ENCODE measurements at places on chromosomes 13 and 19.
A peak's percentile ranks its signal among the peaks of the same experiment; 100 is the strongest.

- no peak for DNase-seq
Measured at GRCh38 chr13:27022571-27023311, 148.9 kb downstream of the USP12 start.

GRCh38 chr13:112065521-112065866, 1.5 kb upstream of the SOX1 start:
- no peak for DNase-seq

DNA sequence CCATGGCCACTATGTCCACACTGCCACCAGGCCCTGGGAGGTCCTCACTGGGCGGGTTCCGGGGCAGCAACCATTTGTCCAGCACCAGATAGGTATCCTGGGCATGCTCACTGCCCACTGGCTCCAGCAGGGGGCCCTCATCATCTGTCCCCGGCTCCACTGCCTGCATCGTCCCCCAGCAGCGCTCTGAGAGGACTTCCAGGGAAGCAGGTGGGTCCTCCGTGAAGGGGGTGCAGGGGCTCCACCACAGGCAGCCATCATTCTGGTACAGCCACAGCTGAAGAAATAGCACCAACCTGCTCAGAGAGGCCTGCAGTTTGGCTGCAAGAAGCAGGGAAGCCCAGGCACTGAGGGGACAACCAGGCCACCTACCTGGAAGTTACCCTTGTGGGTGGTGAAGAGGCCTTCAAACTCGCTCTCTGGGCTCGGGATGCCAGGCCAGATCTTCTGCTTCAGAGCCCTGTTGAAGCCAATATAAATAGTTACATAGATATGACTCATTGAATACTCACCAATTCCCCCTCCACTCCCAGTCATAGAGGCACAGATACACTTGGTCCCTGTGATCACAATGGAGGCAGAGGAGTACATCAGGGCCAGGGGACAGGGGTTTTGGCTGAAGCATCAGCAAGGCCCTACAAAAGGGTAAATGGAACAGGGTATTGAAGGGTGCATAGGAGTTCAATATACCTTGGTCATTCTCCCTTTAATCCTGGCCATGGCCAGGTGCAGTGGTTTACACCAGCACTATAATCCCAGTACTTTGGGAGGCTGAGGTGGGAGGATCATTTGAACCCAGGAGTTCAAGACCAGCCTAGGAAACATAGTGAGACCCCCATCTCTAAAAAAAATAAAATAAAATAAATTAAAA, 4.1 kb downstream of the SWSAP1 start:
- peak; percentile 88 for DNase-seq

- no peak for DNase-seq
Measured at GRCh38 chr19:7596211-7596937, 711 bp downstream of the CAMSAP3 start.

GRCh38 chr19:32456406-32456805, 50.8 kb downstream of the DPY19L3 start:
- no peak for DNase-seq

- DNase-seq = no peak
Measured at GRCh38 chr13:47903836-47904235, 97.2 kb downstream of the SUCLA2 start.

DNA sequence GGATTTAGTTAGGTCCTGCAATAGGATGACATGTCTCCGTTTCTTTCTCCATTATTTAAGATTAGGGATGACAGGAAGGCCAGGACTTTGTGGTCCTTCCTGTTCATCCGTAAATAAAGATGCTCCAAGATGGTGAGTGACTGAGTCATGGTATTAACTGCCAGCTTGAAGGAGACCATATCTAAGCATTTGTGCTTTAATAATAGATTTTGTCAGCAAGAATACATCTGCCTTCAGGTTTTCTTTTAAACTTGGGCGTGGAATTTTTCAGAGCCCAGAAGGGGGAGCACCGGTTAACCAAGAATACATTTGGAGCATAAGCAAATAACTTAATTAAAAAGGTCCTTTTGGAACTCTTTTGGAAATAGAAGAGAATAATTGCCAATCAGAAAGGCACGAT, 68.2 kb downstream of the ARHGAP35 start:
- DNase-seq = no peak

GRCh38 chr13:31394506-31394905, 194.7 kb downstream of the B3GLCT start:
- DNase-seq = no peak

DNA sequence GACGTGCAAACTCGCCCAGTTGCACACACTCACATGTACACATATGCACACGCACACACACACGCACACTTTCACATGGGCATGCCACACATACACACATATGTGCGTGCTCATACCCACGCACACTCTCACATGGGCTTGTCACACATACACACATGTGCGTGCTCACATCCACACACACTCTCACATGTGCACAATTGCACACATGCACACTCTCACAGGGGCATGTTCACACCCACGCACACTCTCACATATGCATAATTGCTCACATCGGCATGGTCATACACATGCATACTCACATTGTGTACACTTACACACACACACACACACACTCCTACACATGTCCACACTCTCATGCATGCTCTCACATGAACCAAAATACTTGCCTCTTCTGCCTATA, 32.8 kb upstream of the PEPD start:
- DNase-seq = peak; percentile 18

DNA sequence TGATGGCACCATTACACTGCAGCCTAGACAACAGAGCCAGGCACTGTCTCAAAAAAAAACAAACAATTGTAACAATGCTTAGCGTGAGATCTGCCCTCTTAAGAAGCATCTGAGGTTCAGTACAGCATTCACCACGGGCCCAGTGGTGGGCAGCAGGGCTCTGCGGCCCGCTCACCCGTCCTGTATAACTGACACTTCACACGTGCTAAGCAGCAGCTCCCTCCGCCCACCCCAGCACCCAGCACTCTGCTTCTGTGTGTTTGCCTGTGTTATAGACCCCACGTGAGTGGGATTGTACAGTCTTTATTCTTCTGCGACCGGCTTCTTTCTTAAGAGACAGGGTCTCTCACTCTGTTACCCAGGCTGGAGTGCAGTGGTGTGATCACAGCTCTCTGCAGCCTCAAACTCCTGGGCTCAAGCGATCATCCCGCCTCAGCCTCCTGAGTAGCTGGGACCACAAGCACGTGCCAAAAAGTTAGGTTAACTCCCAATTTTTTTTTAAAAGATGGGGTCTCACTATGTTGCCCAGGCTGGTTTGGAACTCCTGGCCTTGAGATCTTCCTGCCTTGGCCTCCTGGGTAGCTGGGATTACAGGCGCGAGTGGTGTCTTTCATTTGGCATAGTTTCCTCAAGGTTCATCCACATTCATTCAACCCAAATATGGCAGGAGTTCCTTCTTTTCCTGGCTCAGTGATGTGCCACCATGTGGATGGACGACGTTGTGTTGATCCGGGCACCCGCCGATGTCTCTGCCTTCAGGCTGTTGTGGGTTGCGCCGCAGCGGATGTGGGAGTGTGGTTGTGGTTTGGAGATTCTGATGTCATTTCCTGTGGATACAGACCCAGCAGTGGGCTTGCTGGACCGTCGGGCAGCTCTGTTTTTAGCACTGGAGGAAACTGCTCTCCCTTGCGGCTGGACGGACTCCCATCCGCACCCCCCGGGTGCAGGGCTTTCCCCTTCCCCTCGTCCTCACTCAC, 170.0 kb downstream of the KDM4B start:
- no peak for DNase-seq

DNA sequence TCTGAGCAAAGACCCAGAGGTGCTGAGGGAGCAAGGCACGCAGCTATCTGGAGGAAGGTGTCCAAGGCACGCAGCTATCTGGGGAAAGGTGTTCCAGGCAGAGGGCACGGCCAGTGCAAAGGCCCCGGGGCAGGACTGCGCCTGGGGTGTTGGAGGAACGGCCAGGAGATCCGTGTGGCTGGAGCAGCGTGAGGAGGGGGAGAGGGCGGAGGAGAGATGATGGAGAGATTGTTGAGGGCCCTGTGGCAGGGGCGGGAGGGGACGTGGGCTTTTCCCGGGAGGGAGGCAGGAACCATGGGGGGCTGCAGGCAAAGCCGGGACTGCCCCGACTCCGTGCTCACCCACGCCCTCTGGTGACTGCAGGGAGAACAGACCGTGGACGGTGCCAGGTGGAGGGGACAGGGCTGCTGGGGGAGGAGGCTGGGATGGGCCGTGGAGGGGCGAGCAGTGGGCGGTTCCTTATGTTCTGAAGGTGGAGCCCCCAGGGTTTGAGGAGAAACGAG, 13.3 kb upstream of the MISP start:
- DNase-seq = peak; percentile 42

GRCh38 chr13:100710176-100710575, 35.6 kb upstream of the TMTC4 start:
- DNase-seq = no peak

- DNase-seq = no peak
Measured at GRCh38 chr13:74324338-74324737, 190.1 kb upstream of the KLF12 start.

DNA sequence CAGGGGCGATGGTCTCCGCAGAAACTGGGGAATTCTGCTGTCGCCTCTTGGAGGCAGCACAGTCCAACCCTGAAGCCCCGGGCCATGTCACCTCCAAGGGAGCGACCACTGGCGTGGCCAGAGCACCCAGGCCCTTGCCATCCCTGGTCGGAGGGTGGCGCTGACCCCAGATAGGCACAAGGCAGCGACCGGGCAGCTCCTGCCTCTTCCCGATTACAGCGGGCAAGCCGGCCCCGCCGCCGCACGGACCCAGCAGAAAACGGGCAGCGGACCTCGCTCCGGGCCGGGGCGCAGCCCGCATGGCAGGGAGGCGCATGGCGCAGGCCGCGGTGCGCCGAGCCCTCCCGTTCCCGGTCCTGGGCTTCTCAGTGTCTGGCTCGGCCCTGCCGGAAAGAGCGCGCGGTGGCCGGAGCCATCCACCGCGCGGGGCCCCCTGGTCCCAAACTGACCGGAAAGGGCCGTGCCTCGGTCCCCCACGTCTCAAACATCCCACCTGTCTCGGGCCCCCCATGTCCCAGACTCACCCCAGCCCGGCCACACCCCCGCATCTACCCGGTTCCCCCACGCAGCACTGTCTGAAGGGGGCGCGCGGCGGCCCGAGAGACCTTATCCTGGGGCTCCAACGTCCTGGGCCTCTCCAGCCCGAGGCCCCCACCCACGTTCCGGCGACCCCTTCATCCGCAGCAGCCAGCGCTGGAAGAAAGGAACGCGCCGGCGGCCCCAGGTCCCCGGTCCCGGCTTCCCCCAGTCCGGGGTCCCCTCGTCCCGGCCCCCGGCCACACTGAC, 727 bp downstream of the CERS1 start:
- peak; percentile 82 for DNase-seq

- no peak for DNase-seq
Measured at GRCh38 chr13:75334634-75335447, 147.1 kb downstream of the TBC1D4 start.

- no peak for DNase-seq
Measured at GRCh38 chr13:93714171-93714570, 487.6 kb downstream of the GPC6 start.

GRCh38 chr13:35473206-35473775, 3.2 kb downstream of the MAB21L1 start:
- DNase-seq = no peak

DNA sequence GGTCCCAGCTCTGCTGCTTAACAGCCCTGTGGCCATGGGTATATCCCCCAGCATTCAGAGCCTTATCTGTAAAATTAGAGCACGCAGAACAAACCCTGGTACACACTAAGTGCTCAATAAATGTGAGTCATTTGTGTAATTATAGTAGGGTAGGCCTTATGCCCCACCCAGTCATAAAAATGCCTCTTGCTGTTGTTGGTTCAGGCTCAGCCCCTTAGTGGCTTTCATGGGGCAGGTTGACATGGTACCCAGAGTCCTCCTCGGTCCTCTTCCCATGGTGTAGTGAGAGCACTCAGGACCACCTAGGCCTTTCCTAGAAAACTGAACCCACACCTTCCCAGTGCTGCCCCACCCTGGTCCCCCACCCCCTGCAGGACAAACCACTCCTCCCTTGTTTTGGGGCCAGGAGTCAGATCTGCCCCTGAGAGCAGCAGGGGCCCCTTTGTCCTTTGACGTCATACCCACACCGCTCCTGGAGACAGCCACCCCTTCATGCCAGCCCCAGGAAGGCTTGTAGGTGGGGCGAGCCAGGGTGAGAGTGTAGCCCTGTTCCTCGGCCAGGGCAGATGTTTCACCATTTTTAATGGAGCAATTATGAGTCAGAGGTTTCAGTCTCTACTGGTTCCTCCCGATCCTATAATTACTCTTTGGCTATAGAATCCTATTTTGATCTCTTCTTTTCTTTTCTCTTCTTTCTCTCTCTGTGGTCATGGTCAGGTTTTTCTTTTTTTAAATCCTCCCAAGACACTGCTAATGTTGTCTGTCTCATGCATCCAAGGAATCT, 36.8 kb downstream of the ACTN4 start:
- DNase-seq = no peak

- peak; percentile 10 for DNase-seq
Measured at GRCh38 chr13:52454459-52454819, 839 bp upstream of the CKAP2 start.

GRCh38 chr19:35140207-35140961, 1.8 kb downstream of the FXYD1 start:
- no peak for DNase-seq

- no peak for DNase-seq
Measured at GRCh38 chr19:44878120-44878865, 12.8 kb upstream of the TOMM40 start.

- DNase-seq = no peak
Measured at GRCh38 chr13:110129076-110129475, 177.9 kb downstream of the COL4A1 start.

- no peak for DNase-seq
Measured at GRCh38 chr19:46213156-46213555, 16.4 kb upstream of the IGFL1 start.

- no peak for DNase-seq
Measured at GRCh38 chr13:111943229-111943795, 123.6 kb upstream of the SOX1 start.

DNA sequence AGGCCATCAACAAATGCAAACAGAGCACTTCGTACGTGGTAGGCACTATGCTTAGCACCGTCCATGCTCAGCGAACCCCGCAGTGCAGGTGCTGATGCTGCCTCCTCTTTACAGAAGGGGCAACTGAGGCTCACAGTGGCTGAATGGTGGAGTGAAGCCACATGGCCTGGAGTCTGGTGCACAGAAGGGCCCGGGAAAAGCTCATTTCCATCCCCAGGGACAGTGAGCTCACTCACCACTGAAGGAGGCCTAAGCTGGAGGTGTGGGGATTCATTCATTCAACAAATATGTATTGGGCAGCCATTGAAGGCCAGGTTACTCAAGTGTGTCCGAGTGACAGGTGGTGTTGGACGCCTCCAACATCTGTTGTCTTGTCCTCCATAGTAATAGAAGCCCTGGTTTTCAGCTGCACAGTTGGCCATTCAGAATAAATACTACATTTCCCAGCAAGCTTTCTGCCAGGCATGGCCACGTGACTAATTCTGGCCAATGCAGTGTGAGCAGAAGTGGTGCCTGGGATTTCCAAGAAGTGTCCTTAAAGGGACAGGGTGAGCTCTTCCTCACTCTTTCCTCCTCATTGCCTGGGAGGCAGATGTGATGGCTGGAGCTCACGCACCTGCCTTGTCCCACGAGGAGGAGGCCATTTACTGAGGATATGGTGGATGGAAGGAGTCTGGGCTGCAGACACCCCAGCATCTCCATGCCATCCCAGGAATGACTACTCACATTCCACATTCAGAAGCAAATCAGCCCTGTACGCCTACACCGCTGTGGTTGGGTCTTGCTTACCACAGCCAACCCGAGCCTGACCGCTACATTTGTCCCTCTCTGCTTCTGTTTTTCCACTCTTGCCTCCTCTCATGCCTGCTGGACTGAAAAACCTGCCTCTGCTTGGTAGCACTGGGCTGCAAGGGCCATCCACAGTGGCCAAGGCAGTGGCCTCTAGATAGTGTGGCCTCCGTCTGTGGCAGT, 2.3 kb upstream of the ZNRF4 start:
- no peak for DNase-seq

- no peak for DNase-seq
Measured at GRCh38 chr19:19687090-19687489, 18.5 kb downstream of the ZNF101 start.

- DNase-seq = no peak
Measured at GRCh38 chr13:30520571-30520970, 54.8 kb upstream of the HMGB1 start.
